ENCODE measurements at places on chromosomes 11 and 22.

- ATAC-seq = no peak
Measured at GRCh38 chr22:48705159-48705916, 1122.3 kb downstream of the BRD1 start.

DNA sequence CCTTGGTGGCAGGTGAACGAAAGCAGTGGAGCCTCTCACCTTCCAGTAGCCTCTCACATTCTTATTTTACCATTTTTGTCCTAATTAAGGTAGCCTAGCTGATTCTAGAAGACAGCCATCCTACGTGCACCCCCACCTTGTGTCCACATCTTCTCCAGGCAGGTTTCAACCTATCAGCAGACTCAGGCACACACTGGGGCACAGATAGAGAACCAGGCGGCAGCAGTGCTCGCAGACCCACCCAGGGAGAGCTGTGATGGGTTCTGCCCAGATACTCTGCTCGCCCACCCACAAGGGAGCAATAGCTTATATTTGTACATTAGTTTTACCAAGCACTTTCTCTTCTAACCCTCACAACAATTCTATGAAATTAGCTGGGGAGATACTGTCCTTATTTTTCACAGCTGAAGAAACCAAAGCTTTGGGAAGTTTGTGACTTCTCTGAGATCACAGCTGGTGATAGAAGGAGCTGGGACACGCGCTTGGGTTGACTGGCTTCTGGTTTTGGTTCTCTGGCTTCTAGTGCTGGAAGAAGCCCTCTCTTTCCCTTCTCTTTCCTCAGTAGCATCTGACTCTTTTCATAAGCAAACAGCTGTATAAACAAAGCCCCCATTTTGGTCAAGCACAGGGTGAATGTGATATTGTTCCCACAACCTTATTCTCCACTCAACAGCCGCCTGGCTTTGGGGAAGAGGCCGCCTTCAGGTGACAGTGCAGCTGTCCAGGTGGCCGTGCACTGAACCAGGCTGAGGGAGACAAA is 36.9 kb downstream of the PPP2R1B start:
- ATAC-seq = no peak

GRCh38 chr11:833849-834311 is 1.1 kb downstream of the CD151 start:
- no peak for ATAC-seq

GRCh38 chr11:43874738-43875137 is 5.9 kb upstream of the ALKBH3 start:
- no peak for ATAC-seq

GRCh38 chr11:118435290-118435892 is 901 bp upstream of the KMT2A start:
- ATAC-seq = peak; percentile 53

DNA sequence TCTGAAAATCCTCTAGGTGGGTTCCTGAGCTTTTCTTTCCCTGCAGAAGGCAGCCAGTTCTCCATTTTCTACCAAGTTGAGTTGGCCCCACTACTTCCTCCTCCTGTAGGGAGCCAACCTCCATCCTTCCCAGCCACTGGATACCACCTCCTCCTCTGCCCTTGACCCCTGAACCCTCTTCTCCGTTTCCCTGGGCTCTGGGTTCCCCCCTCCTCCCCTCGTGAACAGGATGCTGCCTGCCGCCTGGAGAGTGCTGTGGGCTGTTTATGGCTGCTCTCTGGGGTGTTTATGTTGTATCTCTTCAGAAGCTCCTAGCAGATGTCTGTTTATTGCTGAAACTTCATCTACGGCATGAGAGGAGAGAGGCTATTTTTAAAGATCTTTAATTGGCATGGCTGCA is 8.6 kb downstream of the MICAL2 start:
- ATAC-seq = 0 out of 3 replicates have a peak, but pooled peaks have one; percentile 10

- no peak for ATAC-seq
Measured at GRCh38 chr11:17012179-17012578, 2.0 kb downstream of the PLEKHA7 start.

DNA sequence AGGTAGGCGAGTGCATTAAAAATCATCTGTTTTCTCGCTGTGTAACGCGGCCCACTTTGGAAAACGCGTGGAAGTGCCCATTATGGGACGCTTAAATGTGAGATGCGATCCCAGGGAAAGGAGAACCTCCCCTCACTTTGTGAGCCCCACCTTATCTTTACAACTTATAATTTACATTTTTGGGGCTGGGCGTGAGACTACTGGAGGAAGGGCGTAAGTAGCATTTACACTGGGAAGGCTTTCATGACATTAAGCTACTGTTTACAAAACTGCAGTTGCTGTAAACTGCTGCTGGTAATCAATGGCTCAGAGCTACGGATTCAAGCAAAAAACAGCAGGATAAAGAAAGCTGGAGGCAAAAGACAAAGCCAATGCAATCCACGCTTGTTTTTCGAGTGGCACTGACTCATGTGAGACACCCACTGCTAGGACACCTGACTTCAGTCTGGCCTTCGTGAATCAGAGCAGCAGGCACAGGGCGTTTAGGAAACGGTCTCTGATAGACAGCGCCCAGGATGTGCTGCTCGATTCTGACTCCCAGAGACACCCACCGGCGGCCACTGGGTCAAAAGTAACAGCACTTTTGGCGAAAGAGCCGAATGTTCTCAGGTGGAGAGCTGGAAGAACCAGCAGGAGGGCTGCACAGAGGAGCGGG is 78.3 kb downstream of the TRMU start:
- ATAC-seq = no peak

DNA sequence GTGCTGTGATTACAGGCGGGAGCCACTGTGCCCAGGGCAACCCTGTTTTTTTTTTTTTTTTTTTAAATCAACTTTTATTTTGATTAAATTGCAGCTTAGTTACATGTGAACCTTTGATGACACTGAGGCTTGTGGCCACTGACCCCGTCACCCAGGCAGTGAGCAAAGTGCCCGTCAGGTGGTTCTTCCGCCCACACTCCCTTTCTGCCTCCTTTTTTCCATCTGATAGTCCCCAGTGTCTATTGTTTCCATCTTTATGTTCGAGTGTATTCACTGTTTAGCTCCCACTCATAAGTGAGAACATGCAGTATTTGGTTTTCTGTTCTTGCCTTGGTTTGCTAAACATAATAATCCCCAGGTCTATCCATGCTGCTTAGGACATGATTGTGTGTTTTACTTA is 110.9 kb upstream of the GRK3 start:
- ATAC-seq = no peak

GRCh38 chr11:114060392-114061047 is 1.0 kb downstream of the ZBTB16 start:
- ATAC-seq = peak; percentile 73

DNA sequence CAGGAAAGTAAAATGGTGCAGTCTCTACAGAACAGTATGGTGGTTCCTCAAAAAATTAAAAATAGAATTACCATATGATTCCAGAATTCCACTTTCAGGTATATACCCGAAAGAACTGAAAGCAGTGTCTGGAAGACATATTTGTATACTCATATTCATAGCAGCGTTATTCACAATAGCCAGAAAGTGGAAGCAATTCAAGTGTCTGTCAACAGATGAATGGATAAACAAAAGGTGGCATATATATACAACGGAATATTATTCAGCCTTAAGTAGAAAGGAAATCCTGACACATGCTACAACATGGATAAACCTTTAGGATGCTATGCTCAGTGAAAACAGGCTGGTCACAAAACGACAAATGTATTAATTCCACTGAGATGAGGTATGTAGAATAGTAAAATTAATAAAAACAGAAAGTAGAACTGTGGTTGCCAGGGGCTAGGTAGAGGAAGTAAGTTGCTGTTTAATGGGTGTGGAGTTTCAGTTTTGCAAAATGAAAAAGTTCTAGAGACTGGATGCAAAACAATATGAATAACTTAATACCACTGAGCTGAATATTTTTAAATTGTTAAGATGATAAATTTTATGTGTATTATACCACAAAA is 14.5 kb downstream of the SAA1 start:
- ATAC-seq = no peak

GRCh38 chr11:27420722-27421572 is 51.6 kb downstream of the LGR4 start:
- peak; percentile 56 for ATAC-seq

GRCh38 chr11:2963112-2963754 is 28.9 kb downstream of the NAP1L4 start:
- ATAC-seq = no peak

DNA sequence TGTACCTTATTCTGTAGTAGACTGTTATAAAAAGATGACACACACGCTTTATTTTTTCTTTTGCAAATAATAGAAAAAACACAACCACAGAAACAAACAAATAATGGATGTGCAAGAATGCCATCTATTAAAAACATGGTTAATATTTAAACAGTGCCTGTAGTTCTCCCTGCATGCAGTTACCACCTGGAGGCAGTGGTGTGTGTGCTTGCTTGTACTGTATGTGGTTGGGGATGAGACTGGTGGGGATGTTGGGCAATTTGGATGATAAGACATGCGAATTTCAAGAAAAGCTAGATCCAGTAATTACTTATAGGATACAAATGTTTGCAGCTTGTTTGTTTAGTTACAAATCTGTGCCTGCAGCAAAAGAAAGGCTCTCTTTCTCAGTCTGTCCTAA is 3.6 kb downstream of the C11orf87 start:
- ATAC-seq = no peak

- no peak for ATAC-seq
Measured at GRCh38 chr11:78254268-78254667, 65.5 kb downstream of the USP35 start.

DNA sequence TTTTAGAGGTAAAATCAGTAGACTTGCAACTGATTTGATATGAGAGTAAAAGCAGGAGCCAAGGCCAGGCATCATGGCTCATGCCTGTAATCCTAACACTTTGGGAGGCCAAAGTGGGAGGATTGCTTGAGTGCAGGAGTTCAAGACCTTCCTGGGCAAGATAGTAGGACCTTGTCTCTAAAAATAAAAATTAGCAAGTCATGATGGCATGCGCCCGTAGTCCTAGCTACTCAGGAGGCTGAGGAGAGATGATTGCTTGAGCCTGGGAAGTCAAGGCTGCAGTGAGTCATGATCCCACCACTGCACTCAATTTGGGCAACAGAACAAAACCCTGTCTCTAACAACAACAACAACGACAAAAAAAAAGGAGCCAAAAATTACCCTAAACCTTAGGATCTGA is 13.5 kb downstream of the SGSM3 start:
- ATAC-seq = no peak

DNA sequence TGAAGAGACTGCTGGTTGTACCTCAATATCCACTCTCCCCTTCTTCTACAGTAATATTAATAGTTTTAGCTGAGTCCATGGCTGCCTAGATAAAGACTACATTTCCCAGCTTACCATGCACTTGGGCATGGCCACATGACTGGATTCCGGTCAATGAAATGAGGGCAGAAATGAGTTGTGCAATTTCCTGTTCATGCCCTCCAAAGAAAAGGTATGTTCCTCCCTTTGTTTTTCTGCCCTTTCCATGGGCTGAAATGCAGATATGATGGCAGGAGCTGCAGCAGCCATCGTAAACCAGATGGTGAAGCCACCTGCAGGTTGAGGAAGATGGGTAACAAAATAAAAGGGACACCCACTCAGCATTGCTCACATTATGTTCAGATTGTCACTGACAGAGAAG is 15.3 kb upstream of the ELFN2 start:
- ATAC-seq = peak; percentile 73

GRCh38 chr11:64224151-64224890 is 1.7 kb downstream of the TRPT1 start:
- ATAC-seq = no peak

GRCh38 chr22:42430528-42431125 is 1.6 kb downstream of the NFAM1 start:
- ATAC-seq = no peak

DNA sequence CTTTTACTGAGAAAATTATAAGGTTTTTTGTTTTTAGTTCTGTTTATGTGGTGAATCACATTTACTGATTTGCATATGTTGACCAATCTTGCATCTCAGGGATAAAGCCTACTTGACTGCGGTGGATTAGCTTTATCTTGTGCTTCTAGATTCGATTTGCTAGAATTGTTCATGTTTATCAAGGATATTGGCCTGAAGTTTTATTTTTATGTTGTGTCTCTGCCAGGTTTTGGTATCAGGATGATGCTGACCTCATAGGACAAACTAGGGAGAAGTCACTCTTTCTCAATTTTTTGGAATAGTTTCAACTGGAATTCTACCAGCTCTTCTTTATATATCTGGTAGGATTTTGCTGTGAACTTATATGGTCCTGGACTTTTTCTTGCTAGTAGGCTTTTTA is 504.8 kb downstream of the ETS1 start:
- ATAC-seq = no peak

DNA sequence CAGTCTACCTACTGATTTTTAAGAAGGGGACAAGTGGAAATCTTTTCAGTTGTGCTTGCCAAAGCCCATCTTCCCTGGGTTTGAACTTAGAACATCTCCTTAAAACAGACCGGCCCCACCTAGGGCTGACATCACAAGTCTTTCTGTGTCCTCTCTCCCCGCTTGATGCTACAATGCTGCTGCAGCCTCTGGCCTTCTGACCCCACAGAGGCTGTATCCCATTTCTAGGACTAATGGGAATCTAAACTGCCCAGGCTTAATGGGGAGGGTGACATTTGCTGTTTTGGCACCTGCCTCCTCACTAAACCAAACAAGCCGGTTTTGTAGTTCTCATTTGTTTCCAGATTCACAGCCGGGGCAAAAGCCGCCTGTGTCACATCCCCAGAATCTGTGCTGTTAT is 121.3 kb upstream of the CADM1 start:
- ATAC-seq = no peak

DNA sequence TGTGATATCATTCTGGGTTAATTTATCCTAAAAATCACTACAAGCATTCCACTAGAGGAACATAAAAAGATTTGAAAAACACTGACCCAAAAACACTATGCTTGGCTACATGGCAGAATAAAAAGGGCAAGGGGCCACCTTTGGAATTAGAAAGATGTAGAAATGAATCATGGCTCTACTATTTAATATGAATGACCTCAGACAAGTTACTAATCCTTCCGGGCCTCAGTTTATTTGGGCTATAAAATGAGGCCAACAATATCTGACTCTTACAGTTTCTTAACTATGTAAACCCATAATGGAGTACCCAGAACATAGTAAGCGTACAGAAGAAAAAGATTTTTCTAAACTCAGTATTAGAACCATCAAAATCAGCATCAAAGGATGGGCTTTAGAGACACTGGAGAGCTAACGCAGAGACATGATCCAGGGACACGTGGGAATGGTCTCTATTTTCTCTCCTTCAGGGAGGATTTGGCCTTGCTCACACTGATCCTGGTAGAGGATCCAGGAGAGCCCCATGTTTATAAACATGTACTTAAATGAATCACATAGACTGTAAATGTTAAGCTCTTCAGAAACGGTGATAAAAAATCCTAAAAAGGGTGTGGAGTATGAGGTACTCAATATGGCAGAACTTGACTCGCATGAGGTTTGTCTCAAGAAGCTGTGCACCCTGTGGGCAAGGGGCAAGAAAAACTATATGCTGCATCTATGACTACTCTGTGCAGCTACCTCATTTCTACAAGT is 288.4 kb upstream of the PITPNB start:
- ATAC-seq = no peak

- no peak for ATAC-seq
Measured at GRCh38 chr11:75002516-75002915, 13.8 kb downstream of the NEU3 start.

- ATAC-seq = peak; percentile 82
Measured at GRCh38 chr11:13955971-13956421, 6.5 kb upstream of the SPON1 start.

Data from SK-N-SH treated with all-trans-retinoic acid at 6 μM for 48 hours (cell line).